ENCODE measurements at places on chromosomes 4 and X.

DNA sequence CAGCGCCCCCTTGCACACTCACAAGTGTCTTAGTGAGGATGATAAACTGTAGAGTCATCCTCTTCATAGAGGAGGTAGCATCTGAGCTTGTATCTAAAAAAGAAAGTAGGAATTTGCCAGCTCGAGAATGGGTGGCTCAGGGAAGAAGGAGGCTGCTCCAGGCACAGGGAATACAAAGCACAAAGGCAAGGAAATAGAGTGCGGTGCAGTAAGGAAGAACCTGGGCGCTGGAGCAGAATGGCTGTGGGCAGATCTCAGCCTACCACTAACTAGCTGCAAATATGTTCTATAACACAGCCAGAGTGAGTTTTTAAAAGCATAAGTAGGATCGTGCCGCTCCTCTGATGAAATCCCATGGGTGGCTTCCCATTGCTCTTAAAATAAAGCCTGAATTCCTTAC is 61.6 kb upstream of the MAPK10 start:
- no peak for DNase-seq

GRCh38 chrX:46710927-46711623 is 47.8 kb downstream of the SLC9A7 start:
- DNase-seq = no peak

DNA sequence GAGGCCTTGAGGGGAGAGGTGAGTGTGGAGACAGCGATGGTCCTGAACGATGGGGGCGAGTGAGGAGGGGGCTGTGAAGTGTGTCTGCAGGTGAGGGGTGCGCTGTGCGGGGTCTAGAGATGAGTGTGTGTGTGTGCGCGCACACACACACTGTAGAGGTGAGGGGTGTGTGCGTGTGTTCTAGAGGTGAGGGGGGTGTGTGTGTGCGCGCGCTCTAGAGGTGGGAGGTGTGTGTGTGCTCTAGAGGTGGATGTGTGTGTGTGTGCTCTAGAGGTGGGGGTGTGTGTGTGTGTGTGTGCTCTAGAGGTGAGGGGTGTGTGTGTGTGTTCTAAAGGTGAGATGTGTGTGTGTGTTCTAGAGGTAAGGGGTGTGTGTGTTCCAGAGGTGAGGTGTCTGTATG is 574 bp downstream of the BST1 start:
- DNase-seq = no peak

DNA sequence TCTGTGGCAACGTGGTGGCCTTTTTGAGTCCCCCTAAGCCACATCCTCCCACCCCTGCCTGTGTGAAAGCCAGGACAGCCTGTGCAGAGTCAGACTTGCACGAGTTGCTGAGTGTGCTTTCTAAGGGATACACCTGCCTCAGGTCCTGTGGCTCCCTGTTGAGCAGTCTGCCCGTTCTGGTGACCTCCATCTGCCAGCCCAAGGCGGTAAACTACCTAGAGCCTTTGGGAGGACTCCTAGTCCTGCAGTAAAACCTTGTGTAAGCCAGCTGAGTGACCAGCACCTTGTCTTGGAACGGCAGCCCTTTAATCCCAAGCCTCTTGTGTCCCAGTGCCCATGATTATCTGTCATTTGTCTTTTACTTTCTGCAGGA is 69.3 kb downstream of the NBDY start:
- DNase-seq = no peak

DNA sequence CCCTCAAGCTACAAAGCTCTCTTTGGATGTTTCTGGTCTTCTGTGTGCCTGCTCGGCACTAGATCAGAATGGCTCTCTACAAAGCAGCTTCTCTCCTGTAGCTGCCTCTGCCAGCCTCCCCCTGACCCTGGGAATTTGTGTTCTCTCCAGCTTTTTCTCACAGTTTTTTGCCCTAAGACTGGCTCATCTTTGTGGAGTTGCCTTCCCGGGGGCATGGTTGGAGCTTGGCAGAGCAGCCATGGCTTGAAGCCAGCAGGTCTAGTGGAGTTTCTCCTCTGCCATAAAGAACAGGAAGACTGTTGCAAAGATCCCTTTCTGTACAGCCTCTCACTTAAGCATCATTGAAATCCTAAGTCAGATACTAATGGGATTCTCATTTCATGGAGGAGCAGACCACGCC is 163.3 kb upstream of the MAMLD1 start:
- no peak for DNase-seq

- no peak for DNase-seq
Observed at GRCh38 chr4:102614801-102615200, 113.6 kb downstream of the NFKB1 start.

GRCh38 chrX:106898462-106898861 is 4.7 kb downstream of the RIPPLY1 start:
- DNase-seq = no peak

DNA sequence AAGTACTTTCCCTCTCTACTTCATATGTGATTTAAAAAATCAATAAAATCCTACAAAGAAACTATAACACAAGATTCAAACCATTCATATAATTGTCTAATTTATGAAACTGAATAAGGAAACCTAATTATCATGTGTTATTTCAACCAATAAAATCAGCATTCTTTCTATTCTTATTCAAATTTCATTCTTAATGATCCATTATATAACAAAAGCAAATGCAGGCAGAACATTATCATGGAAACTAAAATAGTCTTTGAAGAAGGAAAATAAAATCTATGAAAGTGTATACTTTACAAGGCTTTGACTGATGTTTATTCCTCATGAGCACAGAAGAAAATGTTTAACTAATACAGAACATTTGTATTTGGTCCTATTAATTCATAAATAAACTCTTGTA is 47.6 kb downstream of the CNOT6L start:
- no peak for DNase-seq

- DNase-seq = no peak
Observed at GRCh38 chr4:140752291-140753068, 3.7 kb downstream of the TBC1D9 start.

GRCh38 chr4:87865288-87865687 is 32.5 kb downstream of the MEPE start:
- DNase-seq = no peak

DNA sequence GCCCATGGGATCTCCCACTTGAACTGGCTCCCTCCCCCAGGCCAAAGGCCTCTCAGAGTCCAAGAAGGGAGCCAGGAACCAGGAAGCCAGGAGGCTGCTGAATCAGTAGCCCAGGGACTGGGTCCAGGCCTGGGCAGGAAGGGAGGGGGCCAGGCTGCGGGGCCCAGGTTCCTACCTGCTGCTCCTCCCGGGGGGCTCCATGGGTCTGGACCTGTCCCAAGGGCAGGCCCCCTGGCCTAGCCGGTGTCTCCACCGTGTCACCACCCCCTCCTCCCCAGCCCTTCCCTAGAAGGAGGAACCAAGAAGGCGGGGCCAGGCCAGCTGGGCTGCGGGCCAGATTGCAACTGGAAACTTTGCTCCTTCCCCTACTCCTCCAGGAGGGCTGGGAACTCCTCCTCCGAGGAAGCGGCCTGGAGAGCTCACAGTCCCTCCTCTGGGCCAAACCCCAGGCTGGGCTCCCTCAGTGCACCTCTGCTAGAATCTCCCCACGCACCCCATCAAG is at the start of gene IQSEC2:
IQSEC2 (minus strand) TSS at position 264 of the 502 bp plus-strand sequence.
- peak; percentile 6 for DNase-seq

GRCh38 chr4:1998296-1998695 is 10.5 kb downstream of the NELFA start:
- no peak for DNase-seq

DNA sequence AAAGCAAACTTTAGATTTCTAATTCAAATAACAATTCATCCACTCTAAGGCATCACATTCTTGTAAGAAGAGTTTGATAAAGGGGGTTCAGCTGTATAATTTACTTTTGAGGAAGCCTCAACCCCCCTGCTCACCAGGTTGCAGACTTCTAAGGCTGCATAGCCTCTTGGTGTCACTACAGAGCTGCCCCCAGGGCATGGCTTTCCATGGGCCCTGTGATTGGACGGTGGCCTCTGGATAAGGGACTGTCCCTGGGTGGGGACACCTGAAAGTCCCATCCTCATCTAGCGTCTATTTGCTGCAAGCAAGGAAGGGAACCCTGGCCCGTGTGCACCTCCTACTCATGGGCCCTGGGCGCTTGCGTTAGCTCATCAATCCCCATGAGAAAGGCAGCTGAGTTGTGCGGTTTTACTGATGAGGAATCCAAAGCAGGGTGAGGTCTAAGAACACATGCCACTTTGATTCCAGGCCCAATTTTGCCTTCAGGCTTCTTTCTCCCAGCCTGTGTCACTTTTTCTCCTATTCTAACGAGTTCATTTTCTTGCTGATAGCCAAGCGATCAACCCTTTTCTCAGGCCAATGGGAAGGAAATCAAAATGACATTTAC is 51.8 kb downstream of the SCML1 start:
- DNase-seq = no peak

DNA sequence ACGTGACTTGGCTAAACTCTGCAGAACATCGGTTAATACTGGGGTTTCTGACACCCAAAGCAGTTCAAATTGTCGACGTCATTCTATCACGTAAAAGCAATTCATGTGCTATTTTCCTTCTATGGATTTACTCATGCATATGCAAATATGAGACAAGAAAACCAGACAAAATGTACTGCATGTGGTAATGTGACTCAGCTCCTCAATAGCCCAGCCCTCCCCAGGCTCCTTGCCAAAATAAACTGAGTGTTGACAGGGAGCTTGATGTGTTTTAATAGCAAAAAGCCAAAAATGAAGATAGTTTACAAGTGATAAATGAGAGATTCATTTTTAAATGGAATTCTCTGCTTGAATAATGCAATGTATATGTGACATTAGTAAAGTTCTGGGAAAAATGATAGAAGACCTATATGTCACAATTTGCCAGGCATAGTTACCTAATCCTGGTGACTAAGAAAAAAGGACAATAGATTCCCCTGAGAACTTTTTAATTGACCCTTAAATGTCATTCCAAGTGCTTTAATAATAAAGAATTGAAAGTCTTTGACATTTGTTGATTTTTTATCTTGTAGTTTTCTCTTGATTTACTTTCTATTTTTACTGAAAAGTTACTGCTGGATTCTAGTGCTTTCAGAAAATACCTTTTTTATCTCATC is 1700.6 kb upstream of the TENM3 start:
- DNase-seq = no peak

GRCh38 chr4:115883847-115884246 is 770.4 kb upstream of the NDST4 start:
- no peak for DNase-seq

GRCh38 chr4:27381815-27382214 is 521.2 kb downstream of the STIM2 start:
- DNase-seq = no peak

- no peak for DNase-seq
Observed at GRCh38 chrX:150697641-150698040, 4.4 kb downstream of the MTMR1 start.

GRCh38 chr4:13535708-13536361 is 8.5 kb downstream of the NKX3-2 start:
- DNase-seq = no peak

- peak; percentile 83 for DNase-seq
Observed at GRCh38 chrX:131792789-131793462, 230.2 kb upstream of the STK26 start.

- DNase-seq = no peak
Observed at GRCh38 chr4:184347251-184348239, 126.8 kb downstream of the IRF2 start.

GRCh38 chr4:182925298-182925757 is 8.1 kb upstream of the DCTD start:
- DNase-seq = no peak

DNA sequence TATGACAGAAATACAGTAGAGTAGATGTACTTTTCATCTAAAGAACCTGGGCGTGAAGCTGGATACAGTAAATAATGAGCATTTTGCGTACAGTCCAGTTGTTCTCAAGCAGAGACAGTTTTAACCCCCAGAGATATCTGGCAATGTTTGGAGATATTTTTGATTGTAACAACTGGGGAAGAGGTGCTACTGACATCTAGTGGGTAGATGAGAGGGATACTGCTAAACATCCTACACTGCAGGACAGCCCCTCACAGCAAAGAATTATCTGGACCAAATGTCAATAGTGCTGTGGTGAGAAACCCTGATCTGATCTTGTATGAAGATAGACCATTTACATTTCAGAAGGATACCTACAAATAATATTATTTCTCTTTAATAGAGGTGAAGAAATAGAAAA is 200.2 kb upstream of the FAM47A start:
- DNase-seq = no peak

DNA sequence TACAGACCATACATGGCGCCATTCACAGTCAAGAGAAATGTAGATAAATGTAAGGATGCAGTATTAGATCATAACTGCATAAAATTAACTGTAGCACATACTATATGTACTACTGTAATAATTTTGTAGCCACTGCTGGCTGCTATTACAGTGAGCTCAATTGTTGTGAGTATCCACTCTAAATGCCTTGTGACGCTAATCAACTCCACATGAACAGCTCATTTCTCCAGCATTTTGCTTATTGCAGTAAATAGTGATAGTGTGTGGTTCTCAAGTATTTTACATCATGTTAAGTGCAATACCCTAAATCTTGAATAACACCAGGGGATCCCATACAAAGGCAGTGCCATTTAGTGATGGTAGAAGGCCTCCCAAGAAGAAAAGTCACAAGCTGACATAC is 21.2 kb downstream of the FGFBP1 start:
- no peak for DNase-seq

GRCh38 chrX:45850197-45850774 is 649.6 kb upstream of the DIPK2B start:
- DNase-seq = peak; percentile 2

DNA sequence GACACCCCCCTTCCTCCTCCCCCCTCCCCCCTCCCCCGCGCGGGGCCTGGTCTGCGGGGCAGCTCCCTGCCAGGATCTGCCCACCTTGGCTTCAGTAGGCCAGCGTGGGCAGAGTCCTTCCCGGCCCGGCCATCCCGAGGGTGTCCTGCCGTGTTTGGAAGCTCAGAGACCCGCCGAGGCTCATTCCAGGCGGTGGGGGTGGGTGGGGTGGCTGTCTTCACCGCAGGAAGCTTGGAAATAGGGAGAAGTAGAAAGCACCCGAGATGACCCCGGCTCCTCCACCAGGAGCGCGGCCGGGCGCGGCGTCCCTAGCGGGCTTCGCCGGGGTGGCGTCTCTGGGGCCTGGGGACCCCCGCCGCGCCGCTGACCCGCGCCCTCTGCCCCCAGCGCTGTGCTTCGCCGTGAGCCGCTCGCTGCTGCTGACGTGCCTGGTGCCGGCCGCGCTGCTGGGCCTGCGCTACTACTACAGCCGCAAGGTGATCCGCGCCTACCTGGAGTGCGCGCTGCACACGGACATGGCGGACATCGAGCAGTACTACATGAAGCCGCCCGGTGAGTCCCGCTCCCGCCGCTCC is 1.6 kb downstream of the NAT8L start:
- no peak for DNase-seq

GRCh38 chr4:71377561-71377960 is 38.7 kb downstream of the SLC4A4 start:
- no peak for DNase-seq

- DNase-seq = peak; percentile 90
Observed at GRCh38 chrX:70454441-70455365, 10.1 kb downstream of the DLG3 start.

- DNase-seq = no peak
Observed at GRCh38 chrX:20593402-20593801, 326.7 kb upstream of the RPS6KA3 start.

GRCh38 chrX:120286733-120287512 is 24.3 kb downstream of the TMEM255A start:
- DNase-seq = no peak

GRCh38 chr4:165410214-165410613 is 31.4 kb downstream of the CPE start:
- DNase-seq = peak; percentile 30

GRCh38 chr4:138919094-138919936 is 96.3 kb upstream of the NOCT start:
- peak; percentile 54 for DNase-seq

GRCh38 chr4:62269918-62270317 is 1069.8 kb downstream of the ADGRL3 start:
- no peak for DNase-seq

Data from NCI-H1105 (cell line).